ENCODE measurements at places on chromosomes 3 and 15.

DNA sequence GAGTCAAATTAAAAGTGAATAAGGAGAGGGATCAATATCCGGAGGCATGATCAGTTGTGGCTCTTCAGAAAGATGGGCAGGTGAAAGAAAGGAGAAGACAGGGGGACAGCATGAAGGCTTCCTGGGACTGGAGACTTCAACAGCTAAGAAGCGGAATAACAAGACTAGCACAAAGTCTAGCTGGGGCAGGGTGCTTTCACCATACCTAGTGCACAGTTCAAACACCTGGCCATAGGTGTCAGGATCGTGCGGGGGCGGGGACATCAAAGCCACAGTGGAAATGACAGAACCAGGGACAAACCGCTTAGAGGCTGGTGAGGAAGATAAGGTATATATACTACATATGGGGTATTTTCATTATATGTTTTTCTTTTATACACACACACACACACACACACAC is 66.2 kb upstream of the FOXP1 start:
- DNase-seq: no peak

GRCh38 chr15:91471468-91471867 is 371.4 kb downstream of the SV2B start:
- no peak for DNase-seq

GRCh38 chr3:19799887-19800286 is 134.1 kb downstream of the EFHB start:
- no peak for DNase-seq

GRCh38 chr3:87696124-87697013 is 362.4 kb downstream of the CGGBP1 start:
- no peak for DNase-seq

GRCh38 chr15:91908391-91908790 is 54.9 kb downstream of the SLCO3A1 start:
- DNase-seq: no peak

- DNase-seq: no peak
Observed at GRCh38 chr15:77066971-77067690, 3.8 kb downstream of the TSPAN3 start.

GRCh38 chr15:81182031-81182755 is 14.5 kb upstream of the IL16 start:
- DNase-seq: no peak

DNA sequence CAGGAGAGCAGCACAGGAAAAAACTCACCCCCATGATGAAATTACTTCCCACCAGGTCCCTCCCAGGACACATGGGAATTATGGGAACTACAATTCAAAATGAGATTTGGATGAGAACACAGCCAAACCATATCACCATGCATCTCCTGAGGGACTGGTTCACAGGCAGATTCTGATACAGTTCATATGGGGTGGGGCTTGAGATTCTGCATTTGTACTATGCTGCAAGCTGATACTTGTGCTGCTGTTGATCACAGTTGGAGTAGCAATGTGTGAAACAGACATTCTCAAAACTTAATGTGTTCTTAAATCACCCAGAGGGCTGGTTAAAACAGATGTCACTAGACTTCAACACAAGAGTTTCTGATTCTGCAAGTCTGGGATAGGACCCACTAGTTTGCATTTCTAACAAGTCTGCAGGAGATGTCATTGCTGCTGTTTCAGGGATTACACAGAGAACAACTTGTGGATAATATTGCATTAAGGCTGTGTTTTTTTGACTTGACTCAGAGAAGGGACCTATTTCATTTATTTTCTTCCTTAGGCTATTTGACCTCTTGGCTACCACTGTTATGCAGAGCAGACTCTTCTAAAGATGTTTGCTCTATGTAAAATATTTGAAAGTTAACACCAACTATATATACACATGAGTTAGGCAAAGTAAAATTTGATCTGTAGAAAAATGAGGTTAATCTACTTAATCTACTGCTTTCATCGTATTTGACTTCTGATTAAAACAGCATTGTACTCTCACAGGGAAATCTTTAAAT is 194.2 kb upstream of the CNTN3 start:
- DNase-seq: no peak

DNA sequence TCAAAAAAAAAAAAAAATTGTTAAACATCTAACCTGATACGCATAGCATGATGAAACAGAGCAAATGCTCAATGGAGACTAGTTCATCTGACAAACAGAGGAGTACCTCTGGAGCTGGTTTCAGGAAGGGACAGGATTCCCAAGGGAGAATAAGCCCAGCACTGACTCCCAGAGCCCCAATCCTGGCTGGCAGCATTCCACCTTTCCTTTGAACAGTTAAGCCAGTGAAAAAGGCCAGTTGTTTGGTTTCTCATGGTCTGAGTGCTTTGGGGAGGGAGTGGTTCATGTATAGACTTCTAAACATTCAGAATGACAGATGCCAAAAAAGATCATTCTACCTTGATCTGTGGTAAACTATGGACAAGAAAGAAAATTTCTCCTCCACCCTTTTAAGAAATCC is 277.9 kb upstream of the RARB start:
- DNase-seq: no peak

DNA sequence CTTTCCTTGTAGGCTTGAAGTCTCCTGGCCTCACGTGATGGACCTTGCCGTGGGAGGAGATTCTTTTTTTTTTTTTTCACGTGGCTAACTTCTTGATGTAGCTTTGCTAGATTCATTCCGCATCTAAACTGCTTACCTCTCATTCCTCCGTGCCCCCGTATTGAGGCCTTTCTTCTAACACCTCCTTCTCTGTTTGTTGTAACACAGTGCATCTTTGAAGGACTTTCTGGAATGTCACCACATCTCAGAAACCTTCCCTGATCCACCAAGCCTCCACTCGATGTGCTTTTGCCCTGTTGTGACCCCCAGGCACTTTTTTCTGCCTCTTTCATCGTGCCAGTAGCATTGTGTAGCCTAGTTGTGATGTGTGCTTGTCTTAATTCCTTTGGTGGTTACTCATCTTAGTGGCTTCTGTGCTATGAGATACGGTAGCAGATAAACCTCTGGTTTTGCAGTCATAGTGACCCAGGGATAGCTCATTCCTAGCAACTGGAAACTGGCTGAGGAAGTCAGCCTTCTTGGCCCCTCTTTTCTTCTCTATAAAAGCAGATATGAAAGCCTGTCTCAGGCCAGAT is 1.6 kb upstream of the BNC1 start:
- no peak for DNase-seq

DNA sequence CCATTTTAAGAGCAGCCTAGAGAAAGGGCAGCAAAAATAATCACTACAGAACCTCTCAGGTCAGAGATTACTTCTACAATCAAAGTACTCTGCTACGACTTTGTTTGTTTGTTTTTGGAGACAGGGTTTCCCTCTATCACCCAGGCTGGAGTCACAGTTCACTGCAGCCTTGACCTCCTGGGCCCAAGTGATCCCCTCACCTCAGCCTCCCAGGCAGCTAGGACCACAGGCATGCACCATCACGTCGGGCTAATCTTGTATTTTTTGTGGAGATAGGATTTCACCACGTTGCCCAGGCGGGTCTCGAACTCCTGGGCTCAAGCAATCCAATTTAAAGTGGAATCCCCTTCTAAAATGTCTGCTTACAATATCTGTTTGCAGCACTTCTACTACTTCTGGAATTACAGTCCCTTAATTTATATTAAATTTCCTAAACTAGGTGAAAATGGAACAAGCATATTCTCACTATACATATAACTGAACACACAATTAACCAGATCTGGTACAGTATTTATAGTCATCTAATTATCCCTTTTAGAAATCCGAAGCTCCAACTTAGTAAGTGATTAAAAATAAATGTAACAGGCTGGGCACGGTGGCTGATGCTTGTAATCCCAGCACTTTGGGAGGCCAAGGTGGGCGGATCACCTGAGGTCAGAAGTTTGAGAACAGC is 4.4 kb downstream of the UACA start:
- no peak for DNase-seq

DNA sequence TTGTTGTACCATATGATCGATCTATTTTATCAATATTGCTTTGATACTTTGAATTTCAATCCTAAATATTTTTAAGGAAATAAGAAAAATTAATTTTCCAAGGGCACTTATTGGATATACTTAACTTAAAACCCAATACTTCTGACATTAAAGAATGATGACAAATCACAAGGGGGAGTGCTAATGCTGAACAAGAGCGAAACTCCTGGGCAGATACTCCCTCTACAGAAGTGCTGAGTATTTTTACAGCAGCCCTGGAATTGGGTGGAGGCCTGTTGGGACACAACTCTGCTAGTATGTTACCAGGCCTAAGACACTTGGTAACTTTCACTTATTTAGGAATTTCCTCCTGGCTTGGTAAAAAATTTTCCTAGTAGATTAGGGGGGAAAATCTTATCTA is 46.2 kb downstream of the DENND6A start:
- DNase-seq: no peak

DNA sequence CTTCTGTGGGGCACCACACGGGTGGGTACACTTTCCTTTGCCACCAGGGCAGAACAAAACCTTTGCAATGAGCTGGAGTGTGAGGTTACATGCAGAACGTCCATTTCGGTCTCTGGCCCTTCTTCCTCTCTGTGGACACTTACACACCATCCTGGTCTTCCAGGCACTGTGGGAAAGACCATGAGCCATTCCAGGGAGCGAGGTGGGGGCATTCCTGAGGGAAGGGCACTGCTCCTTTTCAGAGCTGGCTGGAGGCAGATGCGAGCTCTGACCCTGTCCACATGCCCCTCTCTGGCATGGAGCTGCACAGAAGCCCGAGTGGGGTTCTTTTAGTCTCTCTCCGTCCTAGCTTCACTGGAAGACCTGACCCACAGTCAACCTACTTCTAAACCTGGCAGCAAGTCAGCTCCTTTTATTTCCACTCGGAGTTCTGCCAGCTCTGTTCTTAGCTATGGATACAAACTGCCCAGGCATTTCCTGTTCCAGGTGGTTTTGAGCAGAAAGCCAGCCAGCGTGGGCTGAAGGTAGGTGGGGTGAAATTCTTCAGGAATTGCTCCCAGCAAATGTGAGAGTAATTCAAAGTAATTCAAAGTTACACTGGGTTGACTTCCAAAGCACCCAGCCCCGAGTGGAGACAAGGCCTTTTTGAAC is 281.4 kb downstream of the ADAMTS17 start:
- no peak for DNase-seq

GRCh38 chr15:25182736-25183445 is 228.1 kb downstream of the SNRPN start:
- DNase-seq: no peak

DNA sequence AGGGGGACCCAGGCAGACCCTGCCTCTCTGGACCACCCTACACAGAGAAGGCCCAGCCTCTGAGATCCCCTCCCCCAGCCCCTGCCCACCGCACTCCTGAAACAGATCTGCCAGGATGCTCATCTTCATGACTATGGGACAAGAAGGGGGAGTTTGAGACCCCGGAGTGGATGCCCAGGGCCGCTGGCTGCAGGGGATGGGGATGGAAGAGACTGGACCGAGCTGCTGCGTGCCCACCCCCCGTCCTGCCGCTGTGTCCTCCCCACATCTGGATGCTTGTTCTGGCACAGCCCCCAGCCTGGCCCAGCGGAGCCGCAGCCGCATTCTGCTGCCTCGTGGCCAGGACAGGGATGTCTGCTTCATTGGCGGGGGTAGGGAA is 30.3 kb upstream of the SEMA3F start:
- no peak for DNase-seq

GRCh38 chr15:88909956-88910831 is 3.0 kb downstream of the MFGE8 start:
- no peak for DNase-seq

- no peak for DNase-seq
Observed at GRCh38 chr3:193962986-193963685, 172.8 kb upstream of the HES1 start.

DNA sequence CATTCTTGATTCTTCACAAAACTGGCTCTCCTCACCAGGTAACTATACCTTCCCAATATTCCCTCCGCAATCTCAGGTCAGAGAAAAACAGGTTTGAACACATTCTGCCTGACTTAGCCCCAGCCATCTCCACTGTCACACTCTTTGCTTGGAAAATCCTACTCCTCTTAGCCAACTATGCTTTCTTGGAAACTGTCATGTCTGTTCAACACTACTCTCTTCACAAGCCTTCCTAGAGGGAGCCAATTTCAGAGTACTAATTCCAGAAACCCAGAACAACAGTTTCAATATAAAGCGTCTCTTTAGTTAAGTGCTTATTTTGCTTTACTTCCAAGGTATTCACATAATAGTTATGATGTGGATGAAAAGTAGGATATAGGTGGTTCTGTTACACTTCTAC is 21.7 kb downstream of the MTMR10 start:
- no peak for DNase-seq

DNA sequence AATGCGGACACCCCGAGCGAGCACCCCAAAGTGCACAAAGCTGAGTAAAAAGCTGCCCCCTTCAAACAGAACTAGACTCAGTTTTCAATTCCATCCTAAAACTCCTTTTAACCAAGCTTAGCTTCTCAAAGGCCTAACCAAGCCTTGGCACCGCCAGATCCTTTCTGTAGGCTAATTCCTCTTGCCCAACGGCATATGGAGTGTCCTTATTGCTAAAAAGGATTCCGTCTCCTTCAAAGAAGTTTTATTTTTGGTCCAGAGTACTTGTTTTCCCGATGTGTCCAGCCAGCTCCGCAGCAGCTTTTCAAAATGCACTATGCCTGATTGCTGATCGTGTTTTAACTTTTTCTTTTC is 5.3 kb downstream of the BHLHE40 start:
- no peak for DNase-seq

DNA sequence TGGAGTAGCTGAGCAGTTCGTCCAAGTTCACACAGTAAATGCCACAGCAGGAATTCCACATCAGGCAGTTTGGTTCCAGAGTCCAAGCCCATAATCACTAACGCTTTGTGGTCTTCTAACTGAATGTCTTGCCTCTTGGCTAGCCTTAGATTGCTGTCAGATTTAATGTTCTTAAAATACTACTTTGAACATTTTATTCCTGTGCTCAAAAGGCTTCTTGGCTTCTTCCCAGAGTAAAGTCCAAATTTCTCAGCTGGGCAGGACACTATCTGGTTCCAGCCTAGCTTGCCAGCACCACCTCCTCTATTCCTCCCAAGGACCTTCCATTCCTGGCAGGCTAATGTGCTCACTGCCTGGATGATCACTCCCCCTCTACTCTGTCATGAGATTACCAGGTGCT is 256.9 kb downstream of the SQOR start:
- DNase-seq: no peak

DNA sequence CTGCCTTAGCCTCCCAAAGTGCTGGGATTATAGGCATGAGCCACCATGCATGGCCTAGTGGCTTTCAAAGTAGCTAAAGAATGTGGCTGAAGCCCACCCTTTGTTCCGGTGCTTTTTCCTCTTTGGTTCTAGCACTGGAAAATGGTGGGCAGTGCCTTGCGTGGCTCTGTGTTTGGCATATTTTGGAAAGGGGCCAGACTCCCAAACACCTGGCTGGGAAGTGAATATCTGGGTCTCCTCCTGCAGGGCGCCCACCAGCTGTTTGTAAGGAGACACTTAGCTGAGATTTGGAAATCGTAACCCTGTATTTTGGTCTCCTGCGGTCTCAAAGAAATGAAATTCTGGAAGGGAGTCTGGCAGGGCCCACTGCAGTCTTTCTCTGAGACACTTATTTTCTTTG is 336.4 kb downstream of the IL20RB start:
- no peak for DNase-seq

All from stimulated activated CD4-positive, alpha-beta T cell treated with anti-CD3 and anti-CD28 coated beads, TNF-alpha, amount 100 ng/mL, for 24 hours (primary cell).